ENCODE measurements at places on chromosomes 1 and 21.

GRCh38 chr1:238892612-238893011 is 493.8 kb upstream of the CHRM3 start:
- DNase-seq, result no peak

DNA sequence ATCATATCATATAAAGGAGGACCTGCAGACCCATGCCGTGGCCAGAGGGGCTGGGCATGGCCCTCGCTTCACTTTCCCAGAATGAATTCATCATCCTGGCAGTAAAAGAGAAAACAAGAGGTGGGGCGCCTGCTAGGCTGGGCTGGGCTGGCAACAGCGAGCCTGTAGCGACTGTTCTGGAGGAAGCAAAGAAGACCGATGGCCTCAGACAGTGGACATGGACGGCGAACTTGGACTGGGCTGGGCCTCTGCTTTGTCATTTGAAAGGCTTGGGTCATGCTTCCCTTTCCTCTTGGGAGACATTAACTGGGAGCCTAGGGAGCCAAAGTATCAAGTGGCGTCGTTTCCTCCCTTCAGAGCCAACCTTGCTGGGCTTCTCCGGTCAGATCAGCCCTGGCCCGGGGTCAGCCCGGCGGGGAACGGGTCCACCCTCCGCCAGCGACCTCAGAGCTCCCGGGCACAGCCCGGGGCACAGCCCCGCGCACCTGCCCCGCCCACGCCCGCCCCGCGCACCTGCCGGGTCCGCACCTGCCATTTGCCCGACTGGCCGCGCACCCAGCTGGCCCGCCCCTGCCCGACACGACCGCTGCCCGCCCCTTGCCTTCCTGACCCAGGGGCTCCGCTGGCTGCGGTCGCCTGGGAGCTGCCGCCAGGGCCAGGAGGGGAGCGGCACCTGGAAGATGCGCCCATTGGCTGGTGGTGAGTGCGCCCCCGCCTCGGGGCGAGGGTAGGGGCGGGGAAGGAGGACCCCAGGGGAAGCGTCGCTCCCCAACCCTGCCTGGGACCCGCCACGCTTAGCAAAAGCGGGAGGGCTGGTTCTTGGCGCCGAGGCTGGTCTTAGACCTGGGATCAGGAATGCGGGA is at the start of gene FAM3B:
FAM3B (plus strand) TSS at position 602 of the 863 bp plus-strand sequence; CDS start at position 681, 79 bp downstream.
- DNase-seq, result no peak

DNA sequence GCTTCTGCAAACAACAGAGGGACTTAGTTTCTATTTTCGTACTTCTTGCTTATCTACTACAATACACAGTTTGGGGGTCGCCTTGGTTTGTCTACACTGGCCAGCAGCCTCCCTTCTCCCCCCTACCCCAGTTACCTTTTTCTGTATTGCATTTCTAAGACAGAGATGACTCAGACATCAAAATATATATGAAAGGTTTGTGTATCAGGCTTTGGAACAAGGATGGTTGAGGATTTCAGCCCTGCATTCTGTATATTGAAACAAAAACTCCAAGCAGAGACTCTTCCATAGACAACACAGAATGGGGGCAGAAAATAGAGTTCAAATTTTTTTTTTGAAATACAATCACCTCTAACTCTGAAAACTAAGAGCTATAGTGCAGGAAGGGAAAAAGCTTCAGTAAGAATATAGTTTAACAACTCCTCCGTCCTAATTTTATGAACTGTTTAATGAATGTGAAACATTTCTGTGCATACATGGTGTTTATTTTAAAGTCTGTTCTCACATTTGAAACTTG is 1.9 kb downstream of the SAMD13 start:
- DNase-seq, result no peak

DNA sequence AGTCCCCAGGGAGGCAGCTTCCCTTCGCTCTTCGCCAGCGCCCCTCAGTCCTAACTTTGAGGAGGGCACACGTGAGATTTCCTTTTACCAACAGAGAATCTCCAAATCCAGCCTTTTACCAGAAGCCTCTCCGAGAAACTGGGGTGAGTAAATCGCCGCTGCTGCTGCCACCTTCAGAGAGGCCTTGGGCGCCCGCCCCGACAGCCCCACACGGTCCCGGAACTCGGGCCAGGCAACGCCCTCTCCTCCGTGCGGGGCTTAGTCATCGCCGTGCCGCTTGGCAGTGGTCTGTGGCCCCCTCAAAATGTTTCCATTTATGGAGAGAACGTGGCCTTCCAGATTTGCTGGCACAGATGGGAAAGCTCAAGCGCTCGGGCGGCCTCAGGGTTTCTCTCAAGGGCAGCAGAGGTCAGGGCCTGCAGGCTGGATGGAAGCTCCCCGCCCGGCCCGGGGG is 41.4 kb upstream of the COL6A2 start:
- no peak for DNase-seq

GRCh38 chr1:173020138-173020750 is 30.5 kb downstream of the TNFSF18 start:
- DNase-seq, result no peak

DNA sequence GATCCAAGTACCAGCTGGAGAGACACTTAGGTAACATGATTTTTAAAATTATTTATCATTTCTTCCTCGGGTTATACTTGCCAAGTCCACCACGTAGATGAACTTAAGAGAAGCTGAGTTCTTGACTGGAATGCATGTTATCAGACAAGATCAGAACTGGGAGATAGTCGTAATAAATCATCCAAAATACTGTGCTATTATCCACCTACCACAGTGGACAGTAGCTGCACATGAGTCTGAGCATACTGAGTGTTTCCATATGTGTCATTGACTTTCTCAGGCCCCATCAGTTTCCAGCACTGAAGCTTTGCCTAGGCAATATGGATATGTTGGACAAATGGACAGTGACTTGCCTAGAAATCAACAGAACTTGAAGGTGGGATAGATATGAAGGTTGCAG is 77.9 kb upstream of the RRP15 start:
- no peak for DNase-seq
